GM12878 (cell line): ENCODE measurements at places on chromosomes 7 and 10. TPM values are rescaled to one million over a fixed set of nuclear protein-coding genes. Genes with fewer than 3 reads are reported as not detected.

KIAA1549 gene
- polyA plus RNA-seq = 0.04 and 0.05 TPM in 2 replicates

RELN gene
- not detected in 2 replicates for polyA plus RNA-seq

PCLO gene
- polyA plus RNA-seq = 0.14 TPM in 1 of 2 replicates, not detected in the other

SH2B2 gene
- polyA plus RNA-seq = 13.2 and 24.6 TPM in 2 replicates

CFAP58 gene
- 0.24 and 0.48 TPM in 2 replicates for polyA plus RNA-seq

TSPAN13 gene
- polyA plus RNA-seq = not detected in 2 replicates

FAM237B gene
- not detected in 2 replicates for polyA plus RNA-seq

AS3MT gene
- polyA plus RNA-seq = 0.18 and 0.21 TPM in 2 replicates

PLA2G12B gene
- not detected in 2 replicates for polyA plus RNA-seq

GPR26 gene
- not detected in 2 replicates for polyA plus RNA-seq

INSIG1 gene
- polyA plus RNA-seq = 65.6 and 67.7 TPM in 2 replicates

ZCWPW1 gene
- polyA plus RNA-seq = 3.9 and 5.8 TPM in 2 replicates

ELN gene
- polyA plus RNA-seq = 0.15 and 0.23 TPM in 2 replicates

RASA4B gene
- 3.9 and 6.5 TPM in 2 replicates for polyA plus RNA-seq

TMEM130 gene
- not detected in 2 replicates for polyA plus RNA-seq

XRCC2 gene
- polyA plus RNA-seq = 9.5 and 12.1 TPM in 2 replicates

NUTM2D gene
- 0.15 and 0.21 TPM in 2 replicates for polyA plus RNA-seq

OR6B1 gene
- not detected in 2 replicates for polyA plus RNA-seq

APBB1IP gene
- 28.5 and 30.2 TPM in 2 replicates for polyA plus RNA-seq

SSC4D gene
- 0.18 and 0.63 TPM in 2 replicates for polyA plus RNA-seq

HIPK2 gene
- 7.9 and 9.3 TPM in 2 replicates for polyA plus RNA-seq

SEC31B gene
- 6.6 and 11.0 TPM in 2 replicates for polyA plus RNA-seq

SEMA3D gene
- 0.16 TPM in 1 of 2 replicates, not detected in the other for polyA plus RNA-seq

DEPP1 gene
- 10.5 and 11.0 TPM in 2 replicates for polyA plus RNA-seq

NEUROD6 gene
- not detected in 2 replicates for polyA plus RNA-seq

TMEM184A gene
- polyA plus RNA-seq = not detected in 2 replicates

ANKRD26 gene
- polyA plus RNA-seq = 4.0 and 6.1 TPM in 2 replicates

KMT2E gene
- 66.2 and 66.7 TPM in 2 replicates for polyA plus RNA-seq

FRAT1 gene
- polyA plus RNA-seq = 0.32 TPM in 1 of 2 replicates, not detected in the other

HOXA1 gene
- not detected in 2 replicates for polyA plus RNA-seq

PRF1 gene
- 0.65 and 1.00 TPM in 2 replicates for polyA plus RNA-seq

TMEM196 gene
- not detected in 2 replicates for polyA plus RNA-seq

ANKRD7 gene
- 0.31 and 0.37 TPM in 2 replicates for polyA plus RNA-seq

CPA4 gene
- polyA plus RNA-seq = 0.20 TPM in 1 of 2 replicates, not detected in the other

C7orf57 gene
- not detected in 2 replicates for polyA plus RNA-seq

PDE6C gene
- polyA plus RNA-seq = 0.13 TPM in 1 of 2 replicates, not detected in the other

CALHM2 gene
- polyA plus RNA-seq = 10.0 and 12.6 TPM in 2 replicates

FKBP6 gene
- not detected in 2 replicates for polyA plus RNA-seq

CALD1 gene
- polyA plus RNA-seq = 0.69 and 1.4 TPM in 2 replicates

PNLIPRP1 gene
- polyA plus RNA-seq = not detected in 2 replicates

ADAMTS14 gene
- not detected in 2 replicates for polyA plus RNA-seq

DKK1 gene
- polyA plus RNA-seq = 0.33 and 0.47 TPM in 2 replicates

MINDY3 gene
- polyA plus RNA-seq = 16.1 and 16.7 TPM in 2 replicates

TYW1B gene
- polyA plus RNA-seq = 5.6 and 5.7 TPM in 2 replicates

AKR1C2 gene
- not detected in 2 replicates for polyA plus RNA-seq
